ENCODE measurements at places on chromosomes 13 and 19. TPM values are rescaled to one million over a fixed set of nuclear protein-coding genes. Genes with fewer than 3 reads are reported as not detected.
A peak's percentile ranks its signal among the peaks of the same experiment; 100 is the strongest.

DNA sequence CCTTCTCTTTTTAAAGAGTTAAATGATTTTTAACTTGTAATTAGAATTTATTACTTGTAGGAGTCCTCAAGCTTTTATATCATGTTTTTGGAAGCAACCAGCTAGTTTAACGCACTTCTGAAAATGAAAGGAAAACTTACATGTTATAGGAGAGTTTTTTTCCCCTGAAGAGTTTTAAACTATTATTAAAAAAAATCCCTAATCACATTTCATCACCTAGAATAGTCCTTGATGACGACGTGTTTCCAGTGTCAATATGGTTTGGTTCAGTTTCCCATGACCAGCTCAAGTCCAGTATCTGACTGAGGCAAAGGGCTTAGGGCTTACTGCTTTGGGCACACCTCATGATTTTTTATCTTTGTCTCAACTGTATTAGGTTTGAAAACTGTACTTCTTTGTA, 36.0 kb downstream of the URI1 start:
- H3K36me3 ChIP-seq = no peaks in the 10 kb centered on the region
- H3K4me3 ChIP-seq = no peak overlapping the region
- no peak overlapping the region for H3K27ac ChIP-seq
- H3K4me1 ChIP-seq = peaks cover 23% of the 10 kb centered on the region
- no peak for DNase-seq
- H3K27me3 ChIP-seq = no peaks in the 10 kb centered on the region

DNA sequence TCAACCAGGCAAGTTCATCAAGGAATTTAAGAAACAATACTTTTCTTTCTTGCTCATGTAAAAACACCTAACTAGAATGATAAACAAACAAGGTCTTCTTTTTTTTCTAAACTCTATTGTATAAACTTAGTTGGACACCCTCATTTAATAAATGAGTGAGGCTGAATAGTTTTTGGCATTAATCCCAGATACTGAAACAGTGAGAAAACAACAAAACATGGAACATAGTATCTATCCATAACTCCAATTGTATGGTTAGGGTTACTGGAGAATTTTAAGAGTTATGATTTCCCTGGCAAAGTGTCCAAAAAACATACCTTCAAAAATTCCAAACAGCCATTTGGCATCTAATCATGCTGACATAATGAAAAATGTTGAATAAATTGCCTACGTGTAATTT, 5.8 kb upstream of the POMP start:
- H3K27ac ChIP-seq = no peak overlapping the region
- H3K4me1 ChIP-seq = peaks cover 76% of the 10 kb centered on the region
- H3K36me3 ChIP-seq = peaks cover 26% of the 10 kb centered on the region
- H3K4me3 ChIP-seq = no peak overlapping the region
- H3K27me3 ChIP-seq = no peaks in the 10 kb centered on the region
- no peak for DNase-seq

DNA sequence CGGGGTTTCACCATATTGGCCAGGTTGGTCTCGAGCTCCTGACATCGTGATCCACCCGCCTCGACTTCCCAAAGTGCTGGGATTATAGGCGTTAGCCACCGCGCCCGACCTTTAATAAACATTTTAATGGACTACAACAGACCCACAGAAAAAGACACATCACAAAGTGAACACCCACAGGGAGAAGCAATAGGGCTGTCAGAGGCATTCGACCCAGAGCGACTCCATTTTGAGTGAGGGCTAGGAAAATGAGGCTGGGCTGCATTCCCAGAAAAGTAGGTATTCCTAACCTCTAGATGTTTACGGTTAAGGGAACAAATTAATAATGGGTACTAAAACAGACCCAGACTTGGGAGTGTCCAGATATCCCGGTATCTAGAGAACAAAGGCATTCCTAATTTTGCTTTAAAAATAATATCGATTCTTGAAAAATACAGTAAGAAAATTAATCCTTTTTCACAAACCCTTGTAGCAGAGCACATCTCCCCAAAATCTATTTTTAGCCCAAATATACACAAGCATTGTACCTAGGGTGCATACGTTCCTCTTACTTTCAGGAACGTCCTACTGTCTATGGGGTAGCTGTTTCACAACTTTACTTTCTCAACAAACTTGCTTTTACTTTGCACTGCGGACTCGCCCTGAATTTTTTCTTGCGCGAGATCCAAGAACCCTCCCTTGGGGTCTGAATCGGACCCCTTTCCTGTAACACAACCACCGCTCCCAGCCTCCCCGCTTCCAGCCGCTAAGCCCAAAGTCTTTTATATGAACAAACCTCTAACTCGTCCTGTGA, 811 bp upstream of the ZNF8 start:
- H3K27me3 ChIP-seq = peaks cover 2% of the 10 kb centered on the region
- no peak for DNase-seq
- peaks cover 64% of the 10 kb centered on the region for H3K36me3 ChIP-seq
- H3K4me1 ChIP-seq = peaks cover 41% of the 10 kb centered on the region
- H3K4me3 ChIP-seq = peak overlapping the region; percentile 99
- H3K27ac ChIP-seq = peak overlapping the region; percentile 95

DNA sequence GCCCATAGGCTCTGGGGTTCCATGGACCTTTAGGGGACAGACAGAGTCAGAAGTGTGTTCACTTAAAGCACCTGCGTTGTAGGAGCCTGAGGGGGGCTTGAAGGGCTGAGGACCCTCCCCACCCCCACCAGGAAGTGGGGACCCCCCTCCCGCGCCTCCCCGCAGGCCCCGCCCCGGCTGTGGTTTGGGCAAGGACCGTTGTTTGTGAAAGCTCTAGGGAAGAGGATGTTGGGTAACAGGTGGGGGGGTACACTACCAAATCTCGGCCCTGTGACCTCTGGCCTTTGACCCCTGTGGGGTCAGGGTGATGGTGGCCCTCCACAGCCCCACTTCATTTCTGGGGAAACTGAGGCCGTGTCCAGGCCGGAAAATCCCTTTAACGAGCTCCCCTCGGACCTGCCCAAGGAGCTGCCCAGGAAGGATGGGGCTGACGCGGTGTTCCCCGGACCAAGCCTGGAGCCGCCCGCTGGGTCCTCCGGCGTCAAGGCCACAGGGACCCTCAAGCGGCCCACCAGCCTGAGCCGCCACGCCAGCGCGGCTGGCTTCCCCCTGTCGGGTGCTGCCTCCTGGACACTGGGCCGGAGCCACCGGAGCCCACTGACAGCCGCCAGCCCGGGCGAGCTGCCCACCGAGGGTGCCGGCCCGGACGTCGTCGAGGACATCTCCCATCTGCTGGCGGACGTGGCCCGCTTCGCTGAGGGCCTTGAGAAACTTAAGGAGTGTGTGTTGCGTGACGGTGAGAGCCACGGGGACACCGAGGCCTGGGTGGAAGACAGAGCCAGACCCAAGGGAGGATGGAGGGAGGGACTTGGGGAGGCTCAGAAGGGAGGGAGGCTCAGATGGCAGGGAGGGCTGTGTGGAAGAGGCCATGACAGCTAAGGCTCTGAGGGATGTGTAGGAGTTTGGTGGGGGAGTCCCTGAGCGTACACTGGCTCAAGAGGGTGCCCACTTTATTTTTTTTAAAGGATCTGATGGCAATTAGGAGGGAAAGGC, 1.3 kb downstream of the ARHGAP45 start:
- no peaks in the 10 kb centered on the region for H3K36me3 ChIP-seq
- no peak overlapping the region for H3K4me3 ChIP-seq
- peaks cover 7% of the 10 kb centered on the region for H3K4me1 ChIP-seq
- H3K27ac ChIP-seq = no peak overlapping the region

DNA sequence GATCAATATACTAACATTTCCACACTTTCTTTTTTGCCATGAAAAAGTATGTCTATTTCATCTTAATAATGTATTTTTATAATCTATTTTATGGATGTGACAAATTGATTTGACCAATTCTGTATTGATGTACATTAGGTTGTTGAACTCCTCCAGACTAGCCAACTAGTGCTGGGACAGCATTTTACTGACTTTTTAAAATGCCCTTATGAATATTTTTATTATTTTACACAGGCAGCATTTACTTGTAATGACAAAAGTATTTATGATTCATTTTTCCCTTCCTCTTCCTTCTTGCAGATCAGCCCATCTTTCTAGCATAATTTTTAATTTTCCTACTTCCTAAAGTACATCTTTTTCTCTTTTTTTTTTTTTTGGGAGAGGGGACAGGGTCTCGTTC, 918 bp upstream of the FUZ start:
- H3K36me3 ChIP-seq = no peaks in the 10 kb centered on the region
- H3K27me3 ChIP-seq = peaks cover 12% of the 10 kb centered on the region
- H3K4me1 ChIP-seq = peaks cover 34% of the 10 kb centered on the region
- H3K27ac ChIP-seq = peak overlapping the region; percentile 99
- no peak for DNase-seq
- peak overlapping the region; percentile 93 for H3K4me3 ChIP-seq

RXFP2 gene
- not detected for total RNA-seq

IFT88 gene
- total RNA-seq = 9.0 TPM

GRCh38 chr13:51222037-51222685, at the start of gene FAM124A:
Gene FAM124A (plus strand): TSS chr13:51222398. CDS start chr13:51222502, 104 bp downstream.
- peak within 1 kb of the TSS; percentile 71 for H3K4me3 ChIP-seq
- H3K4me1 ChIP-seq = no peaks in the 10 kb centered on the region
- H3K27ac ChIP-seq = no peak within 1 kb of the TSS
- no peak for DNase-seq
- no peaks in the 10 kb centered on the region for H3K36me3 ChIP-seq

CYP2A7 gene
- total RNA-seq = not detected

GRCh38 chr19:42831221-42832019, 48.1 kb downstream of the PSG1 start:
- no peak for DNase-seq
- H3K4me1 ChIP-seq = peaks cover 60% of the 10 kb centered on the region
- no peak overlapping the region for H3K4me3 ChIP-seq
- H3K27me3 ChIP-seq = peaks cover 5% of the 10 kb centered on the region
- peak overlapping the region; percentile 83 for H3K27ac ChIP-seq

TNNT1 gene
- 8.8 TPM for total RNA-seq

GRCh38 chr13:79671420-79671819, 190.5 kb downstream of the NDFIP2 start:
- no peaks in the 10 kb centered on the region for H3K36me3 ChIP-seq
- H3K4me1 ChIP-seq = no peaks in the 10 kb centered on the region
- no peak overlapping the region for H3K27ac ChIP-seq
- DNase-seq = no peak
- H3K4me3 ChIP-seq = no peak overlapping the region
- H3K27me3 ChIP-seq = peaks cover 7% of the 10 kb centered on the region

DNA sequence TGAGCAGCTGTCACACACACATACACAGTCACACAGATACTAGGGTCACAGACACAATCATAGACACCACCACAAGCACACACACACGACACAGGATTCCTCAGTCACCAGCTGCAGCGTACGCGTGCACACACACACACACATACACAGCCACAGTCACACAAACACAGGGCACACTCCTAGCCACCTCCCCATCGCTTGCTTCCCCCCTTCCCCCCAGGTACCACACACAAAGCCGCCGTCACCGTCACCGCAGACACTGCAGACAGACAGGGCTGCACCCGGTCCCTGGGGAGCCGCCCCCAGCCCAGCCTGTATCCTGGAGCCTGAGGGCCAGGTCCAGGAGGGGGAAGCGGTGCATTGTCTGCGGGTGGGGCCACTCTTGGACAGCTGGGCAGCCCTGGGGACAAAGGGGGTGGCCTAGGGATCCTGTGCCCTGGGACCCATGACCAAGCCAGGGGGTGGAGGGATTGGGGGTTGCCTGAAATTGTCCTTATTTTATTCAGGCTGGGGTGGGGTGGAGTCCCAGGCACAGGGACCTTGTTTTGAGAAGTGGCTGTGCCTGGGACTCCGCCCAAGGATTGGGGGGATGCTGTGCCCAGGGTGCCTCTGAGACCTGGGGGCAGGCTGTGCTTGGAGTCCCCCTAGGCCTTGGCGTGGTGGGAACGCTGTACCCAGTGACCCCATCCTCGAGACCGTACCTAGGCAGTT, 957 bp downstream of the NUMBL start:
- H3K4me1 ChIP-seq = peaks cover 5% of the 10 kb centered on the region
- peak overlapping the region; percentile 51 for H3K27ac ChIP-seq
- H3K36me3 ChIP-seq = peaks cover 20% of the 10 kb centered on the region
- H3K4me3 ChIP-seq = no peak overlapping the region
- H3K27me3 ChIP-seq = peaks cover 5% of the 10 kb centered on the region

GRCh38 chr19:58345558-58345957, 7.7 kb downstream of the A1BG start:
- peaks cover 27% of the 10 kb centered on the region for H3K4me1 ChIP-seq
- peaks cover 28% of the 10 kb centered on the region for H3K36me3 ChIP-seq
- H3K4me3 ChIP-seq = peak overlapping the region; percentile 98
- peaks cover 12% of the 10 kb centered on the region for H3K27me3 ChIP-seq

DNA sequence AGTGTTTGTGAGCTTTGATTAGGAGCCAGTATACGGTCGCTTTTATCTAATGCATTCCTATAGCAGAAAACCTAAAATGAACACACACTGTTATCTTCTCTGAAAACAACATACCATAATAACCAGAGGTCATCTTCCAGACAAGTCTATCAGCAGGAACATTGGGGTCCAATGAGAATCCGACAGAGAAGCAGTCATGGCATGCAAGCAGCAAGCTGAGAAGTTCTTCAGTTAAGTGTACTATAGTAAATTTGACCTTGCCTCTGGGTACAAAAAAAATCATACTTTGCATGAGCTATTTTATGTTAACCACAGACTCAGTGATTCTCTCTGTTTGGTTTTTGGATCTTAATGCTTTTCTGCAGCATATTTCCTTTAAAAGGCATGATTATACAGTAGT, 1505.1 kb downstream of the PCDH9 start:
- H3K27ac ChIP-seq = no peak overlapping the region
- H3K4me3 ChIP-seq = no peak overlapping the region

DNA sequence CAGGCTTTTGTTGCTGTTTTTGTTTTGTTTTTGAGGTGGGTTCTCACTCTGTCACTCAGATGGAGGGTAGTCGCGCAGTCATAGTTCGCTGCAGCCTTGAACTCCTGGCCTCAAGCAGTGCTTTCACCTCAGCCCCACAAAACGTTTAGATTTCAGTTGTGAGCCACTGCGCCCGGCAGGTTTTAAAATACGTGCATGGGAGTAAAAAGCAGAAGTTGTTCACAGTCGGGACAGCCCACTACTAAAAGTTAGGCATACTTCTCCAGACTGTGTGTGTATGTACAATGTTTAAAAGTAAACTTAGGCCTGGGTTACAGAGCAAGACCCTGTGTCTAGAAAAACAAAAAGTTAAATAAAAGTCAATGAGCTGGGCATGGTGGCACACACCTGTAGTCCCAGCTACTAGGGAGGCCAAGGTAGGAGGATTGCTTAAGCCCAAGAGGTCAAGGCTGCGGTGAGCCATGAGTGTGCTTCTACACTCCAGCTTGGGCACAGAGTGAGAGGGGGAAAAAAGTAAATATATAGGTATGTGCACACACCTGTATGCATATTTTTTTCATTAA, 6.1 kb downstream of the SAFB start:
- no peaks in the 10 kb centered on the region for H3K27me3 ChIP-seq
- no peak overlapping the region for H3K4me3 ChIP-seq
- H3K36me3 ChIP-seq = peaks cover 43% of the 10 kb centered on the region
- H3K27ac ChIP-seq = peak overlapping the region; percentile 54
- peaks cover 66% of the 10 kb centered on the region for H3K4me1 ChIP-seq
- DNase-seq = no peak

- H3K27me3 ChIP-seq = no peaks in the 10 kb centered on the region
- peak; percentile 6 for DNase-seq
- H3K36me3 ChIP-seq = no peaks in the 10 kb centered on the region
- H3K27ac ChIP-seq = no peak overlapping the region
- H3K4me1 ChIP-seq = no peaks in the 10 kb centered on the region
Measured at GRCh38 chr19:14632286-14632685, 42.4 kb downstream of the ADGRE3 start.

GRCh38 chr19:34575206-34575605, 93.6 kb downstream of the WTIP start:
- DNase-seq = no peak
- no peak overlapping the region for H3K27ac ChIP-seq
- no peak overlapping the region for H3K4me3 ChIP-seq

- no peak overlapping the region for H3K4me3 ChIP-seq
- H3K27ac ChIP-seq = no peak overlapping the region
- no peak for DNase-seq
- H3K4me1 ChIP-seq = peaks cover 26% of the 10 kb centered on the region
Measured at GRCh38 chr13:99379856-99380801, 72.9 kb upstream of the GPR183 start.

GCDH gene
- 23.2 TPM for total RNA-seq

NKG7 gene
- total RNA-seq = not detected
